Dermis microvascular lymphatic vessel endothelial cell (primary cell): ENCODE measurements at places on chromosomes 16 and 17. TPM values are rescaled to one million over a fixed set of nuclear protein-coding genes. Genes with fewer than 3 reads are reported as not detected.

- no peak for DNase-seq
These were observed 10.9 kb upstream of the MYO15B start for GRCh38 chr17:75576661-75577060.

- no peak for DNase-seq
These were observed 25.9 kb upstream of the SPNS3 start for GRCh38 chr17:4407851-4408250.

- DNase-seq, result no peak
These were observed 32.6 kb downstream of the TMEM100 start for GRCh38 chr17:55690105-55690508.

STH gene
- total RNA-seq, result not detected in 2 replicates

- DNase-seq, result no peak
These were observed 11.8 kb downstream of the IRX5 start for GRCh38 chr16:54942353-54942943.

CHAD gene
- not detected in 2 replicates for total RNA-seq

DNA sequence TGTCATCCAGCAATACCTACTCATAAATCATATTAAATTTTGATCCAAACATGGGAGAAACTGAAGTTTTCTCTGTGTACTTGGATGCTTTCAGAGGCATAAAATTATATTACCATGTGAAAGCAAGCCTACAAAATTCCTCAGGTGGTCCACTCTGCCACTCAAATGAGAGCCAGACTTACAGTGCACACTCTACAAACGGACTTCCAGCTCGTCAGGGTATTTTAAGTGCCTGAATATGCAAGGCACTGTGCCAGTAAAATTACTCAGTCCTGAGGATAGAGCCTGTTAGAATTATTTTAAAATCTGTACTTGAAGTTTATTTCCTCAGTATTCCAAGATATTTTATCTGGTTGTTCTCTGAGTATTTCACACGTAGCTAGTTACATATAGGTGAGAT, 54.5 kb downstream of the TENT4B start:
- DNase-seq, result peak; percentile 46

MPRIP gene
- total RNA-seq, result 79.0 and 86.3 TPM in 2 replicates

DNA sequence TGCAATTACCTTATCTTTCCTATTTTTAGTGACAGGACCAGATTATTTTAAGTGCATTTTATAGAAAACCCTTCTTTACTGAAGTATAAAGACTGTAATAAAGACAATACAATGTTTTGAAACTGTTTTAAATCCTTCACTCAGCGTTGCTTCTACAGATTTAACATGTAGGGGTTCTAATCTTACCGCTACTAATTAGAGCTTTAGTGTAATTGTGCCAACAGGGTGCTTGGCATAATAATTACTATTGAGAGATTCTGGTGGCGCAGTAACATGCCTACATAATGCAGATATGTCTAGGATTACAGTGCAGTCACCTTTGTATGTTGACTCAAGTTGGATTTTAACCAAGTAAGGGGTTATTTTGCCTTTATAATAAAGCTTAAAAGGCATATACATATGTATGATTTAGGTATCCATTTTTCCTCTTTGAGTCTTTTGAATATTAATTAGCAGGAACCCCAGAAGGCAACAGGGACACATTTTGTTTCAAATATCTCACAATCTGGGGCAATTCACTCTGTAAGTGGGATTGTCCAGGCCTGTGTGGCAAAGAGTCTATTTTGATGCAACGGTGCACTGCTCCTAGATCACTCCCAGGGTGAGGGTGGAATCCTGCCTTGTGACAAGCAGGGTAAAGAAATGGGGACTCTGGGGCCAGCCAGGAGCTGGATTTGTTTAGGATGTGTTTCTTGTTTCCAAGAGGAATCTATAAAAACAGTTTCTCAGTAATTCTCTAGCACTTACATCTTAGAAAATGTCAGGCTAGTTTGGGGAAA, 604.7 kb upstream of the SALL1 start:
- no peak for DNase-seq

WDR59 gene
- 10.0 and 11.5 TPM in 2 replicates for total RNA-seq

DNA sequence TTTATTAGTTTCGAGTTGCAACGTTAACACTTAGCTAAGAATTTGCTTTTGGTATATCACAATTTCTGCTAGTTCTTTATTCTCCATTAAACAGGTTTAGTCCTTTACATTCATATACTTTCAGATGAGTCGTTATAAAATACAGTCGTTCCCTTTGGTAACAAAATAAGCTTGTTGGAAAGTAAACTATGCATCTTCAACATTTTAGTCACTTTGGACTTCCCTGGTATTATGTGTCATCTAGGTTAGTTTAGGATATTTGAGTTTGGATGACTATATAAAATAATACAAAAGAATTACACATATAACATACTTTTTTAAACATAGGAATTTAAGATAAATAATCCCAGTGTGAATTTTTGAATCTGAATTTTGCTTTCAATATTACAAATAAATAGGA, 351.5 kb downstream of the BCAS3 start:
- DNase-seq, result no peak

USP43 gene
- total RNA-seq, result 0.13 TPM in 2 replicates

- DNase-seq, result no peak
These were observed 3.6 kb downstream of the FA2H start for GRCh38 chr16:74770831-74771526.

KCNH4 gene
- under 0.01 and 0.13 TPM in 2 replicates for total RNA-seq

- no peak for DNase-seq
These were observed 17.3 kb upstream of the FOXK2 start for GRCh38 chr17:82502207-82502606.

ZNHIT3 gene
- 21.7 and 22.9 TPM in 2 replicates for total RNA-seq

CHP2 gene
- not detected in 2 replicates for total RNA-seq

DNA sequence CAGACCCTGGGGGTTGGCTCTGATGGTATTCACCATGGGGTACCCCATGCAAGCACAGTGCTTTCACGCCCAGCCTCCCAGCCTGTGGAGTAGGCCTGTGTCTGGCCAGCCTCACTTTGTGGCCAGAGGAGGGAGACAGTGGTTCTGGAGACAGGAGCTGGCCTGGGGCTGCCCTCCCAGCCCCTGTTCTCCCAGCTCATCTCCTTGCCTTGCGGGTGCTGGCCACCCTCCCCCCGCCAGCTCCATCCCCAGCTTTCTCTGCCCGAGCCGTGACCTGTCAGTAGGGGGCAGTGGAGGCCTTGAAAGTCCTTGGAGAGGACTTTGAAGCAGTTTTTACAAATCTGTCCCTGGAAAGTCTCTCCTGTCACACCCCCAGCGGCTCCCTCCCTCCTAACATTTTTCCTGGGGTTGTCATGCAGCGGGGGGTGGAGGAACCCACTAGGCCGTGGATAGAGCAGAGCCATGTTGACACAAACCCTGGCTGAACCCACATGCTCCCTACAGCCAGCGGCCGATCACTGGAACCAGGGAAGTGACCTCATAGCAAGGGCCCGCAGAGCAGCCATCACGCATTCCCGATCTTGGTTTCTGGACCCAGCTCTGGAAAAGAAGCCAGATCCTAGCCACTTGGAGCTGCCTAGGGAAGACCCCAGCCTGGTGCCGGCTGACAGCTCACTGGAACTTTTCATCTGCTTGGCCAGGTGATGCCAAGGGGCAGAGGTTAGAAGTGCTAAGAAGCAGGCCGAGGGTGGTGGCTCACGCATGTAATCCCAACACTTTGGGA, 289.4 kb downstream of the SEC14L1 start:
- DNase-seq, result peak; percentile 87

GRCh38 chr16:90008708-90009145, 10.5 kb downstream of the DBNDD1 start:
- DNase-seq, result no peak

PRR15L gene
- total RNA-seq, result not detected in 2 replicates

DNA sequence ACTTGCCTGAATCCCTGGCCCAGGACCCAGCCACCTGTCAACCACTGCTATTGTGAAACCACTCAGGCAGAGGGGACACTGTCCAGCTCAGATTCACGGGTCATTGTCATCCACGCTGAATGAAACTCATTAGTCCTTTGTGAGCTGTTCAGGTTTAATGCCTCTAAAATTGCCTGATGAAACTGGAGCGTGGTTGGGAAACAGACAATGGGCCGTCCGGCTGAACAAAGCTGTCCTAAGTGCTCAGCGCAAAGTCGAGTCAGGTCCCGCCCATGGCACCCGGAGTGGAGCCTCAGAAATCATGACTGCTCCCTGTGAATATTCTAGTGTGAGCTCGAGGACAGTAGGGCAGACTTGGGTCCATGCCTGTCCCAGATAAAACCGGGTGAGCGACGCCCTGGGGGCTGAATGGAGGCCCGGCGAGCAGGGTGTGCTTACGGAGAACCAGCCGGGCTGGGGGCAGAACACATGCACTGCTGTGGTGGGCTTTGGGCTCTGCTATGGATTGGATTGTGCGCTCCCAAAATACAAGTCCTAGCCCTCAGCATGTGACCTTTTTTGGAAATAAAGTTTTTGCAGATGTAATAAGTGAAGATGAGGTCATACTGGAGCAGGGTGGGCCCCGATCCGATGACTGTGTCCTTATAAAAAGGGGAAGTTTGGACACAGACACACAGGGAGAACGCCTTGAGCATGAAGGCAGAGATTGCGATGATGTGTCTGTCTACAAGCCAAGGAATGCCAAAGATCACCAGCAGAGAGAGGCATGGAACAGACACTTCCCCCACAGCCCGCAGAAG, 12.9 kb upstream of the CMIP start:
- no peak for DNase-seq

- no peak for DNase-seq
These were observed 75.1 kb downstream of the CYLD start for GRCh38 chr16:50816901-50817555.

TNFRSF17 gene
- total RNA-seq, result not detected in 2 replicates

C17orf78 gene
- total RNA-seq, result not detected in 2 replicates

- DNase-seq, result no peak
These were observed 99.8 kb downstream of the PITPNC1 start for GRCh38 chr17:67476787-67477335.

FBXL19 gene
- total RNA-seq, result 16.6 and 18.2 TPM in 2 replicates

KRT32 gene
- not detected in 2 replicates for total RNA-seq

KRTAP16-1 gene
- not detected in 2 replicates for total RNA-seq

PRR29 gene
- total RNA-seq, result 0.51 and 0.76 TPM in 2 replicates

DNA sequence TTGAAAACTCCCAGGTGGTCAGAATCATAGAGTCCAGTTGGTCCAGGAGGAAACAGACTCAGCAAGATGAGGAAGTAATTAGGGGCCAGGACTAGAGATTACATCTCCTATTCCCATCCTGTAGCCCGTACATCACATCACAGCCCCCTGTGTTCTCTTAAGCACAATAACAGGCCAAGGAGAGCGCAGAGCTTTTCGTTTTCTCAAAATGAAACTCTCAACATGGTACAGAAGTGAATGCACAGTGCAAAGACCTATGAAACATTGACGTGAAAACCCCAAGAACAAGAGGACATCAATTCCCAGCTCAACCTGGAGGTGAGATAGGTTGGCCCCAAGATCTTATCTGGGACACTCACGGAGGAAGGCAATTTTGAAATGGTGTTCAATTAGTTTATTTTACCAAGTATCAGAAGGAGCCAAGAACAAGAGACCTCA, 9.0 kb downstream of the PIK3R5 start:
- DNase-seq, result no peak
